ENCODE measurements at places on chromosomes 4 and X. TPM values are rescaled to one million over a fixed set of nuclear protein-coding genes. Genes with fewer than 3 reads are reported as not detected.

MSX1 gene
- total RNA-seq: under 0.01 TPM

SH3D19 gene
- total RNA-seq: not detected

BMP3 gene
- not detected for total RNA-seq

SMIM31 gene
- not detected for total RNA-seq

SMR3B gene
- not detected for total RNA-seq

RS1 gene
- total RNA-seq: not detected

ANKRD37 gene
- 4.3 TPM for total RNA-seq

RAI2 gene
- total RNA-seq: under 0.01 TPM

PDLIM3 gene
- under 0.01 TPM for total RNA-seq

ENPEP gene
- 0.27 TPM for total RNA-seq

DNA sequence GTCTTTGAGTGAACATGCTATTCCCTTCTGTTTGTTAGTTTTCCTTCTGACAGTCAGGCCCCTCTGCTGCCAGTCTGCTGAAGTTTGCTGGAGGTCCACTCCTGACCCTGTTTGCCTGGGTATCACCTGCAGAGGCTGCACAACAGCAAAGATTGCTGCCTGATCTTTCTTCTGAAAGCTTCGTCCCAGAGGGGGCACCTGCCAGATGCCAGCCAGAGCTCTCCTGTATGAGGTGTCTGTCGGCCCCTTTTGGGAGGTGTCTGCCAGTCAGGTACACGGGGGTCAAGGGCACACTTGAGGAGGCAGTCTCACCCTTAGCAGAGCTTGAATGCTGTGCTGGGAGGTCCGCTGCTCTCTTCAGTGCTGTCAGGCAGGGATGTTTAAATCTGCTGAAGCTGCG, 456.9 kb upstream of the HTR2C start:
- no peak for DNase-seq

- DNase-seq: peak; percentile 84
Observed at GRCh38 chr4:154618708-154619315, 6.4 kb upstream of the FGG start.

DNA sequence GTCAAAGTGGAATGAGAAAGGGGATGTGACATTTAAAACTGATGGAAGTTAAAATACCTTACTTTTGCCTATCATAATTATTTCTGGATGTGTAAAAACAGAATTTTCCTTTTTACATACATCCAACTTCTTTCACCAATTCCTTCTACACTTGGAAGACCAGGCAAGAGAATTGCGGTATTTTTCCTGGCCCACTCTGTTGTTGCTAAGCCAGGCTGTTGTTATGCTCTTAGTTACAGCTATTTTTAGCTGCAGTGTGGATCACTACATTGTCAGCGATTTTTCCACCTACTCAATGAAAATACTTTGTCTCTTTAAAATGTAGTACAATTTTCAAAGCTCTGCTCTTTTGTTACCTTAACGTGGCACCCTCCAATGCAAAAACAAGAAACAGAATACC, 43.4 kb downstream of the NKX6-1 start:
- no peak for DNase-seq

- DNase-seq: no peak
Observed at GRCh38 chrX:24692305-24692704, 1.4 kb upstream of the POLA1 start.

DNA sequence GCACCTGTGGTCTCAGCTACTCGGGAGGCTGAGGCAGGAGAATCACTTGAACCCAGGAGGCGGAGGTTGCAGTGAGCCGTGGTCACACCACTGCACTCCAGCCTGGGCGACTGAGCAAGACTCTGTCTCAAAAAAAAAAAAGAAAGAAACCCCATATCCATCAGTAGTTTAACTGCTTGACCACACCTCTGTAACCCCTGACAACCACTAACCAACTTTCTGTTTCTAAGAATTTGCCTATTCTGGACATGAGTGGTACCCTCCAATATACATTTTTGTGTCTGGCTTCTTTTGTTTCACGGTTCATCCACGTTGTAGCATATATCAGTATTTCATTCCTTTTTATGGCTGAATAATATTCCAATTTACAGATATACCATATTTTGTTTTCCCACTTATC, 9.1 kb downstream of the PPAT start:
- no peak for DNase-seq

DNA sequence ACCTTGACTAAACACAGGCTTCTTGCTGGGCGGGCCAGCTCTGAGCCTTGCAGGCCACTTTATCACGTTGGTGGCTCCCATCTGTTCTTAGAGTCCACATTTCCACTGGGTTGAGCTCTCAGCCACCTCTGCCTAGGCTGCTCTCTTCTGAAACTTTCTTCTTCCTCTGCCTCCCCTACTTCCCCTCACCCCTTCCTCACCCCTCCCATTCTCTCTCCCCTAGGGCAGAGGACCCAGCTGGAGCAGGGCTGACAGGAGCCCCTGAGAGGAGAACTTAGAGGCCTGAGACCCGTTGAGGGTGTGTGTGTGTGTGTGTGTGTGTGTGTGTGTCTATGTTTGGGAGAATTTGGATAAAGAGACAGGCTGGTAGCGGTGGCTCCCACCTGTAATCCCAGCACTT, 19.9 kb upstream of the TMSB4X start:
- no peak for DNase-seq

DNA sequence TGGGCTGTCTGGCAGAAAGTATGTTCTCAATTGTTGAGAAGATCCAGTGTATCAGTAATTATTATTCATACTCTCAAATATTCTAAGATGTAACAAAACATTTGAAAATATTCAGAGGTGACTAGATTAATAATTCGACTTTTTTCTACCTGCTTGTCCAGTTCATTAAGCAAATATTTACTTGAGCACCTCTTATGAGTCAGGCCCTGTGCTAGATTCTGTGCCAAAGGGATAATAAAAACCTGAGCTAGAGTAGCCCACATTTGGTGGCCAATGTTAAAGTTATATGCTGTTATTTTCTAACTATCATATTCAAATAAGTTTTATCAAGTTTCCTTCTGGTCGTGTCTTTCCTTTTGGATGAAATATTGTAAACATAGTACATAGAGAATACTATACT, 58.5 kb downstream of the ARHGAP10 start:
- DNase-seq: no peak

- no peak for DNase-seq
Observed at GRCh38 chr4:39170301-39170700, 12.0 kb upstream of the WDR19 start.

DNA sequence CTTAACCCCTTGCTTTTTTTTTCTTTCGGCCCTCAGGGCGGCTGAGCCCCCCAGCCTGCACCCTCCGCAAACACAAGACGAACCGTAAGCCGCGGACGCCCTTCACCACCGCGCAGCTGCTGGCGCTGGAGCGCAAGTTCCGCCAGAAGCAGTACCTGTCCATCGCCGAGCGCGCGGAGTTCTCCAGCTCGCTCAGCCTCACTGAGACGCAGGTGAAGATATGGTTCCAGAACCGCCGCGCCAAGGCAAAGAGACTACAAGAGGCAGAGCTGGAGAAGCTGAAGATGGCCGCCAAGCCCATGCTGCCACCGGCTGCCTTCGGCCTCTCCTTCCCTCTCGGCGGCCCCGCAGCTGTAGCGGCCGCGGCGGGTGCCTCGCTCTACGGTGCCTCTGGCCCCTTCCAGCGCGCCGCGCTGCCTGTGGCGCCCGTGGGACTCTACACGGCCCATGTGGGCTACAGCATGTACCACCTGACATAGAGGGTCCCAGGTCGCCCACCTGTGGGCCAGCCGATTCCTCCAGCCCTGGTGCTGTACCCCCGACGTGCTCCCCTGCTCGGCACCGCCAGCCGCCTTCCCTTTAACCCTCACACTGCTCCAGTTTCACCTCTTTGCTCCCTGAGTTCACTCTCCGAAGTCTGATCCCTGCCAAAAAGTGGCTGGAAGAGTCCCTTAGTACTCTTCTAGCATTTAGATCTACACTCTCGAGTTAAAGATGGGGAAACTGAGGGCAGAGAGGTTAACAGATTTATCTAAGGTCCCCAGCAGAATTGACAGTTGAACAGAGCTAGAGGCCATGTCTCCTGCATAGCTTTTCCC, 3.4 kb downstream of the MSX1 start:
- peak; percentile 21 for DNase-seq

DNA sequence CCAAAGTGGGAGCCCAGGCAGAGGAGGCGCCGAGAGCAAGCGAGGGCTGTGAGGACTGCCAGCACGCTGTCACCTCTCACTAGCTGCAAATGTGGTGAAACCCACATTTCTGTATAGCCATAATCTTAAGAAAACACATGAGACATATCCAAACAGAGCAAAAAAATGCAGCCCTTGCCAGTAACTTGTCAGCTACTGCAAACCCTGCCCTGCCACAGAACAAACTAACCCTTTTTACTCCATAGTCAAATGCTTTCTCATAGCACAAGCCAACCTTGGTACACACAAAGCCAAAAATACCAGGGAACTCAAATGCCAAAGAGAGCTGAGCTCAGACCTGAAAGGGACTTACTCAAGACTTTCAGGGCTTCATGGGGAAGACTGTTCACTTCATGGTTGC, 14.9 kb upstream of the NXF3 start:
- no peak for DNase-seq

DNA sequence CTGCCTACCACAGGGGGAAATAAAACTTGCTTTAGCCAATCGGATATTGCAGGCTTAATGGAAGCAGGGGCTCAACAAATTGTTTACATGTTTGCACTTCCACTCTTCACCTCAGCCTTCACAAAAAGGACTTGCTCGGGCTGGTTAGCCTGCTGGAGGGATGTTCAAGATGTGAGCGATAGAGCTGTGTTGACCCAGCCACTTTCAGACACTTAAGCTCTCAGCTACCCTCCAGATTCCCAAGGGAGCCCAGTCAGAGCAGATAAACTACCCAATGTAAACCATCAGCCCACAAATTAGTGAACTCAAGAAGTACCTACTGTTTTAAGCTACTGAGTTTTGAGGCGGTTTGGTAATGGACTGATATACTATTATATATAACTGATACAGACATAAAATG, 508.4 kb upstream of the FTHL17 start:
- no peak for DNase-seq

DNA sequence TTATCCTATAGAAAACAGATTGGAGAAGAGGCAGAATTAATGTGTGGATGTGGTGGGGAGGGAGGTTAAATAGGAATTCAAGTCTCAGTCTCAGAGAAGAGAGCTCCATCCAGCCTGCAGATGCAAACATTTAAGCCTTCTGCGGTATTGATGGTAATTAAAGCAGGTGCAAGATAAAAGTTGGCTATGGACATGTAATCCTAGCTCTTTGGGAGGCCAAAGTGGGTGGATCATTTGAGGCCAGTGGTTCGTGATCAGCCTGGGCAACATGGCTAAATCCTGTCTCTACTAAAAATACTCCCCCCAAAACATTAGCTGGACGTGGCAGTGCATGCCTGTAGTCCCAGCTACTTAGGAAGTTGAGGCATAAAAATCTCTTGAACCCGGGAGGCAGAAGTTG, 332.7 kb downstream of the PABPC4L start:
- no peak for DNase-seq

- DNase-seq: no peak
Observed at GRCh38 chr4:40448875-40449274, 113.7 kb downstream of the CHRNA9 start.

DNA sequence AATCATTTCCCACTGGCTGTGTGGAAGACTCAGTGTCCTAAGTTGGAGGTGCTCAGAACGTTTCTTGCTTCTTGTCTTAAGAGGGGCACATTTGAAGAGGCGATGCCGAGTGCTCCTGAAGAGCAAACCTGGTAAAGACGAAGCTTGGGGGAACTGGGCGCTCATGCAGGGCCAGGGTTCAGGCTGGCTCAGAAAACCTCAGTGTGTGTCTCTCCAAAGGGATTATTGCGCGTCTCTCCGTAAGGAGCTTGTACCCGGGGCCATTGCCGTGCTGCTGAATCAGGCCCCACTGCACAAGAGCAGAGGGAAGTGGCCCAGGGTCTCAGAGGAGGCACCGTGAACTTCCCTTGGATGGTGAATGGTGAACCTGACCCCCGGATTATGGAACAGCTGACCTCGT, 44.4 kb downstream of the PSAPL1 start:
- DNase-seq: no peak

Measured in hematopoietic multipotent progenitor cell (in vitro differentiated cells).